Endothelial cell of umbilical vein (primary cell): ENCODE measurements at places on chromosomes 5 and 9. TPM values are rescaled to one million over a fixed set of nuclear protein-coding genes. Genes with fewer than 3 reads are reported as not detected.

Gene INSL6
- not detected in 2 replicates for polyA plus RNA-seq

Gene DEPDC1B
- 5.1 and 6.7 TPM in 2 replicates for polyA plus RNA-seq

Gene PIP5KL1
- polyA plus RNA-seq = 1.5 and 2.3 TPM in 2 replicates

Gene SLC6A3
- not detected in 2 replicates for polyA plus RNA-seq

Gene STOML2
- 187 and 206 TPM in 2 replicates for polyA plus RNA-seq

Gene ADAMTS2
- 0.02 TPM in 1 of 2 replicates, not detected in the other for polyA plus RNA-seq

Gene HTR4
- not detected in 2 replicates for polyA plus RNA-seq

Gene TMC1
- polyA plus RNA-seq = 0.30 TPM in 1 of 2 replicates, not detected in the other

Gene ARID3C
- polyA plus RNA-seq = not detected in 2 replicates

- H3K27ac ChIP-seq = no peak overlapping the region
- no peaks in the 10 kb centered on the region for H3K27me3 ChIP-seq
- no peaks in the 10 kb centered on the region for H3K4me1 ChIP-seq
- no peaks in the 10 kb centered on the region for H3K36me3 ChIP-seq
These were observed 12.0 kb upstream of the QSOX2 start for GRCh38 chr9:136257381-136258298.

DNA sequence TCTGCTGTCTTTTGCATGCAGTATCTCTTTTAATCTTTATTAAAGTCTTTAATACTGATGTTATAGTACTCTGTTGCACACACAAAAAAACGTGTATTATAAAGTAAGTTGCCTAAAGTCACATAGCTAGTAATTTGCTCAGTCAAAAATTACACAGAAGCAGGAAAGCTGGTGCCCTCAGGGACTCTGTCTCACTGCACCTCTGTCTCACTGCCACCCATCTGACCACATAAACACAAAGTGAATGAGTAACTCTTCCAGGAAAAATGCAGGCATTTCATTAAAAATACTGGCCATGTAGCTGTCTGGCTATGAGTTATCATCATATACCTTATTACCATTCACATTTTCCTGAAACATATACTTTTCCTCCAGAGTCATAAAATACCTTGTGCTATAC, 591.7 kb downstream of the CSNK1G3 start:
- H3K27ac ChIP-seq = no peak overlapping the region
- no peaks in the 10 kb centered on the region for H3K4me1 ChIP-seq
- no peaks in the 10 kb centered on the region for H3K36me3 ChIP-seq
- no peak for DNase-seq
- peaks cover 2% of the 10 kb centered on the region for H3K27me3 ChIP-seq
- no peak overlapping the region for H3K4me3 ChIP-seq

GRCh38 chr9:17928768-17929167, 349.9 kb downstream of the SH3GL2 start:
- no peaks in the 10 kb centered on the region for H3K27me3 ChIP-seq
- H3K27ac ChIP-seq = no peak overlapping the region
- H3K4me3 ChIP-seq = no peak overlapping the region

GRCh38 chr5:73641811-73642210, 15.8 kb downstream of the ARHGEF28 start:
- peak overlapping the region; percentile 97 for H3K27ac ChIP-seq
- peaks cover 71% of the 10 kb centered on the region for H3K4me1 ChIP-seq
- peaks cover 5% of the 10 kb centered on the region for H3K36me3 ChIP-seq
- H3K4me3 ChIP-seq = no peak overlapping the region
- DNase-seq = no peak

- peaks cover 30% of the 10 kb centered on the region for H3K4me1 ChIP-seq
- DNase-seq = peak; percentile 86
- H3K27ac ChIP-seq = peak overlapping the region; percentile 4
- no peaks in the 10 kb centered on the region for H3K27me3 ChIP-seq
These were observed 31.8 kb downstream of the FABP6 start for GRCh38 chr5:160260881-160261815.

DNA sequence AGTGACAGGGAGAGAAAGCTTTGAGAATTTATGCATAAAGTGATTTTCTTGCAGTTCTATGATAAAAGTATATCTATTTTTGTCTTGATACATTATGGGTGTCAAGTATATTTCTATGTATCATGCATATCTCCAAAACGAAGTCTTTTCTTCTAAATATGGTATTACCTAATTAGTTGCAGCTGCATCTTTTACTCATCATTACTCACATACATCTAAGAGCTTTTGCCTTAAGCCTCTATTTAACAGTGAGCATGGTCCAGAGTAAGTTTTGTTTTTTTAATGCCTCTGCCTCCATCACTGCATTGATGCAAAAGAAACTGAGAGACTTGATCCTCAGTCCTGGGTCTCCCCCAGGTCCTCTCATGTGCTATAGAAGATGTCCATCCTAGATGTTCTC, 40.0 kb upstream of the SMC5 start:
- no peaks in the 10 kb centered on the region for H3K4me1 ChIP-seq
- DNase-seq = no peak
- no peaks in the 10 kb centered on the region for H3K36me3 ChIP-seq
- H3K27ac ChIP-seq = no peak overlapping the region
- no peaks in the 10 kb centered on the region for H3K27me3 ChIP-seq

GRCh38 chr5:38718771-38719391, 126.9 kb upstream of the OSMR start:
- H3K27ac ChIP-seq = no peak overlapping the region
- no peak for DNase-seq
- no peak overlapping the region for H3K4me3 ChIP-seq
- no peaks in the 10 kb centered on the region for H3K36me3 ChIP-seq

DNA sequence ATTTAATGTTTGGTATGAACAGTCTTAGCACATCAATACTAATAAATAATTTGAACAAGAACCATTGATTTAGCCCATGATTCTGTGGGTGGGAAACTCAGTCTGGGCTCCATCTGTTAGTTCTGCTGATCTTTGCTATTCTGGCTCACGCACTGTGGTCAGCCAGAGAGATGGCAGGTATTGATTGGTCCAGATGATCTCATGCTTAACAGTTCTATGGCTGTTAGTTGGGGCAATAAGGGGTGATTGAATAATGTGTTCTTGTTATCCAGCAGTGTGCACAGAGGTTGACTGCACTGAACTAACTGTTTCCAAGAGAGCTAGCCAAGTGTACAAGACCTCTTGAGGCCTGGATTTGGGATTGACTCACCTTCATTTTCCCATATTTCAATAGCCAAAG, 824.3 kb downstream of the SEMA5A start:
- no peaks in the 10 kb centered on the region for H3K27me3 ChIP-seq
- H3K27ac ChIP-seq = no peak overlapping the region
- no peak overlapping the region for H3K4me3 ChIP-seq
- H3K4me1 ChIP-seq = no peaks in the 10 kb centered on the region
- H3K36me3 ChIP-seq = no peaks in the 10 kb centered on the region
- no peak for DNase-seq

GRCh38 chr5:17180864-17181723, 36.3 kb upstream of the BASP1 start:
- H3K4me1 ChIP-seq = peaks cover 9% of the 10 kb centered on the region
- DNase-seq = peak; percentile 74
- no peaks in the 10 kb centered on the region for H3K27me3 ChIP-seq
- no peaks in the 10 kb centered on the region for H3K36me3 ChIP-seq

DNA sequence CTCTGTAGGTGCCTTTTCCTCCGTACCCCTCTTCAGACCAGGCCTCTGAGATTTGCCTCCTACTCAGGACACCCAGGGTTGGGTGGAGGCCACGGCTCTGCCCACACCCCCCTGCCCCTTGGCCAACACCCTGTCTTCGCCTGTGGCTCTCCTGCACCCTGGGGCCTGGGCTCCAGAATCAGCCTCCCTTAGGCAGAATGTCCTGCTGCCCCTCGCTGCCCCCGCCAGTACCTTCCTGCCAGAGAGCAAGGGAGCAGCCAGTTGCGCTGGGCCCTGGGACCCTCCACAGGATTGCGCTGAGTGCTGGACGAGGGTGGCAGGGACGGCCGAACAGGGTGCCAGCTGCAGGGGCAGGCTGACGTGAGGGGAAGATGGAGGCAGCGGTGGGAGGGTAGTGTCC, 53.5 kb downstream of the COL5A1 start:
- H3K27ac ChIP-seq = no peak overlapping the region
- DNase-seq = no peak
- no peak overlapping the region for H3K4me3 ChIP-seq
- no peaks in the 10 kb centered on the region for H3K4me1 ChIP-seq
- no peaks in the 10 kb centered on the region for H3K27me3 ChIP-seq
- H3K36me3 ChIP-seq = peaks cover 18% of the 10 kb centered on the region

GRCh38 chr5:158484150-158484549, 615.6 kb downstream of the EBF1 start:
- no peak for DNase-seq
- no peaks in the 10 kb centered on the region for H3K36me3 ChIP-seq
- H3K4me1 ChIP-seq = no peaks in the 10 kb centered on the region
- no peak overlapping the region for H3K4me3 ChIP-seq
- H3K27me3 ChIP-seq = no peaks in the 10 kb centered on the region

GRCh38 chr5:40754381-40755092, 1.2 kb downstream of the TTC33 start:
- peaks cover 10% of the 10 kb centered on the region for H3K4me1 ChIP-seq
- H3K4me3 ChIP-seq = peak overlapping the region; percentile 92
- no peaks in the 10 kb centered on the region for H3K27me3 ChIP-seq
- no peaks in the 10 kb centered on the region for H3K36me3 ChIP-seq
- peak overlapping the region; percentile 75 for H3K27ac ChIP-seq

DNA sequence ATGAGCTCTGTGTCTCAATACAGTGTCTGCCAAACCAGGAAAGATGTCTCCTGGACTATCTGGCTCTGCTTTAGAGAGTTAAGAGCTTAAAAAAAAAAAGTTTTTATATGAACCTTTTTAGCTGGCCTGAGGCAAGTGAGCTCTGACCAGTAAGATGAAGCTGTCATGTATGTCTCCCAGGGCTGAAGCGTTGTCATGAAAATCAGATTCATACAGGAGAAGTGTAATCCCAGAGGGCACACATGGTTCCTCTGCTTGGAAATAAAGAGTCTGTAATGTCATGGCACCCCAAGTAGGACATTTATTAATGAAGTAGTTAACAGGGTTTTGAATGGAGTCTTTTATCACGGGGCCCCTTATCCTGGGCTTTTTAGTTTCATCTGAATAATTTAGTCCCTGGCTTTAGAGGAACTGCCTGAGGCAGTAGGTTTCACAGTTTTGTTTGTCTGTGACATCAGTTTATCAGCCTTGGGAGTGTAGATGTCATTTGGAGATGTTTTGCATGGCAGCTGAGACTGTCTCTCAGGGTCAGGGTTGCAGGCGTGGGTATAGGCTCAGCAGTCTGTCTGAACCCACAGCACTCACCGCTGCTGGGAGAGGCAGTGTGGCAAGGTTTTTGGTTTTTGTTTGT, 223.3 kb downstream of the DIRAS2 start:
- no peak overlapping the region for H3K4me3 ChIP-seq
- no peaks in the 10 kb centered on the region for H3K36me3 ChIP-seq
- DNase-seq = no peak
- H3K4me1 ChIP-seq = no peaks in the 10 kb centered on the region
- no peaks in the 10 kb centered on the region for H3K27me3 ChIP-seq

GRCh38 chr9:35521708-35522107, 31.8 kb downstream of the RUSC2 start:
- H3K4me1 ChIP-seq = peaks cover 55% of the 10 kb centered on the region
- no peak overlapping the region for H3K27ac ChIP-seq
- DNase-seq = no peak
- no peaks in the 10 kb centered on the region for H3K27me3 ChIP-seq
- H3K4me3 ChIP-seq = no peak overlapping the region
- H3K36me3 ChIP-seq = no peaks in the 10 kb centered on the region

DNA sequence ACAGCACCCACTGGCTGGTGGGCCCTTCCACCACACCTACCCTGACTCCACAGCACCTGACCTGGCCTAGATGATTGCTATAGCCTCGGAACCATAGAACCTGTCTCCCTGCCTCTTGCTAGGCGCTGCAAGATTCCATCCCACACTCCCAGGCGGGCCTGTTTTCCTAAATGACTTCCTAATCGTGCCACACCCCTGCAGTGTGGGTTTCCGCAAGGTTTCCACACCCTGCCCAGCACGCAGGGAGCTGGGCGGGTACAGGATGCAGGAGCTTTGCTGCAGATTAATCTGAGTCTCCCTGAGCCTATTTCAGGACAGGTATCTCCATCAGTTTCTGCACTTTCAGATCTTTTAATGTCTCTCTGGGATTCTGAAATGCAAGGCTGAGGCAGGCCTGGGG, 62.9 kb downstream of the SHB start:
- no peak overlapping the region for H3K4me3 ChIP-seq
- no peak overlapping the region for H3K27ac ChIP-seq
- no peak for DNase-seq
- H3K4me1 ChIP-seq = peaks cover 30% of the 10 kb centered on the region
- H3K36me3 ChIP-seq = no peaks in the 10 kb centered on the region
- H3K27me3 ChIP-seq = no peaks in the 10 kb centered on the region

GRCh38 chr9:120583958-120584369, 4.0 kb upstream of the CDK5RAP2 start:
- peaks cover 5% of the 10 kb centered on the region for H3K27me3 ChIP-seq
- no peak overlapping the region for H3K4me3 ChIP-seq
- peak overlapping the region; percentile 46 for H3K27ac ChIP-seq
- DNase-seq = peak; percentile 80
- H3K4me1 ChIP-seq = peaks cover 10% of the 10 kb centered on the region

- no peak overlapping the region for H3K27ac ChIP-seq
- DNase-seq = no peak
- H3K36me3 ChIP-seq = no peaks in the 10 kb centered on the region
- no peak overlapping the region for H3K4me3 ChIP-seq
- no peaks in the 10 kb centered on the region for H3K4me1 ChIP-seq
These were observed 343.2 kb downstream of the DEPDC1B start for GRCh38 chr5:60356745-60357144.
